AG04449 (cell line): ENCODE measurements at places on chromosomes 5 and 9.
A peak's percentile ranks its signal among the peaks of the same experiment; 100 is the strongest.

- DNase-seq, result no peak
Measured at GRCh38 chr5:107459605-107460004, 211.1 kb downstream of the EFNA5 start.

- DNase-seq, result no peak
Measured at GRCh38 chr9:110355911-110356310, 18.2 kb upstream of the TXNDC8 start.

DNA sequence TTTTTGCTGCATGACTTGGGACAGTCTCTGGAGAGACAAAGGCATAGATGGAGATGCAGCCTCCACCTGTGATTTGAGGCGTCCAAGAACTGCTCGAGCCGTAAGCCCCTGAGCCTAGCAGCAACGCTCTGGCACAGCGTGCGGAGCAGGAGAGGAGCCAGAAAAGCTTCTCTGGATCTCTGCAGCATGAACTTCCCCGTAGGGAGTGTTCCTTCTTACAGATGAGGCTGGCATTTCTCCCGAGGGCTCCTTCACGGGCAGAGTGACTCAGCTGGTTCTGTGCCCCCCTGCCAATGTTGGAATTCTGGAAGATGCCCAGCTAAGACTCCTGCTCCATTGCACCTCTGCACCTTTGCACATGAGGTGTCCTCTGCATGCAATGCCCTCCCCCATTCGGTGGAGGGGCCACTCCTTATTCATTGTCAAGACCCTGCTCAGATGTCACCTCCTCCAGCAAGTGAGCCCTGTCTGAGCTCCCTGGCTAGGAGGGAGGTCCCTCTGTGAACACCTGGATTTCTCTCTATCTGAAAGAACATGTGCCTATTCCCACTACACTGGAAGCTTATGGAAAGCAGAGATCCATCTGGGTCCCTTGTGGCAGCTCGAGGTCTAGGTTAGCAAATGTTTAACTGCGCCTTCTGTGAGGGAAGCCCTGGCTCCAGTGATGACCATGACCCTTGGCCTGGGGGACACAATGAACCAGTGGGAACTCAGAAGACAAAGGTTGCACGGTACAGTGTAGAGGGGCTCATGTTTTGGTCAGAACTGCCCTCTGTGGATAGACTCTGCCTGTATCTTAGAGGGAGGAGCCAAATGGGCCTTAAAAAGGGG, 39.6 kb downstream of the SH3PXD2B start:
- DNase-seq, result no peak

- DNase-seq, result no peak
Measured at GRCh38 chr5:101686536-101687157, 609.4 kb downstream of the SLCO4C1 start.

DNA sequence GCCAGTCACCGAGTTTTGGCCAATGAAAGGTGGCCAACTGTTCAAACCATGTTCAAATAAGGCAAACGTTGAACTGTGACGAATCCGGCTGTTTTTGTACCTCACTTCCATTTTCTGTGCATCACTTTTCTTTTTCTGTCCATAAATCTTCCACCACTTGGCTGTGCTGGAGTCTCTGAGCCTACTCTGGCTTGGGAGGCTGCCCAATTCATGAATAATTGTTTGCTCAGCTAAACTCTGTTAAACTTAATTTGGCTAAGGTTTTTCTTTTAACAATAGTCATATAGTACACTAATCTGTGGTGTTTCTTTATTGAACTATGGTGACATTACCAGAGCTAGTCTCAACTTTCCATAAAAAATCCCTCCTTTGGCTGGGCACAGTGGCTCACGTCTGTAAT, 11.3 kb downstream of the NIM1K start:
- DNase-seq, result no peak

DNA sequence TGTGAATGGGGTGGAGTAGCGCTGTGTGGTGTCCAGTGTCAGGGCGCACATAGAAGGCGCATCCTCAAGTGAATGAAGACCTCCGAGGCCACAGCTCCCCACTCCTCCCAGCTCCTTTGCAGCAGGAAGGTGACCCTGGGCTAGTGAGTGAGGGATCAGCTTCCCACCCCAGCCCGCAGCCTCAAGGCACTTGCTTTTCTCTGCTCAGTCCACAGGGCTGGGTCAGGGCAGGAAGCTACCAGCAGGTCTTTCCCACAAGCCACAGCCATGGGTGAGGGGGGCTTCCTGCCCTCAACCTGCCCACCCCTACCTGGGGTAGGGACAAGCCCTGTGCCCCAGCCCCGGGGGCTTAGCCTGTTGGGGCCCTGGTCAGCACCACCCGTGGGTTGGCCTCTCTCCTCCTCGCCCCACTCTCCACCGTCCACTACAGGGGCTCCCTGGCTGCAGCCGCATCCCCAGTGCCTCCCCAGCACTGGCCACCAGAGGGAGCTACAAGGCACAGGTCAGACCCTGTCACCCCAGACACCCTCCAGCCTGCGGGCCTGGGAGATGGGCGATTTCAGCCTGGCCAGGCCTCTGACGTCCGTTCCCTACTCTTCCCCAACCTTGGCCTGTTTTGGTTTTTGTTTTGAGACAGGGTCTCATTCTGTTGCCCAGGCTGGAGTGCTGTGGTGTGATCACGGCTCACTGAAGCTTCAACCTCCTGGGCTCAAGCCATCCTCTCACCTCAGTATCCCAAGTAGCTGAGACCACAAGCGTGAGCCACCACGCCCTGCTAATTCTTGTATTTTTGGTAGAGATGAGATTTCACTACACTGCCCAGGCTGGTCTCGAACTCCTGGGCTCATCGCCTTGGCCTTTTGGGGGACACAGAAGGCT, 1.3 kb upstream of the ABCA2 start:
- no peak for DNase-seq

GRCh38 chr9:135077497-135078200, 9.8 kb upstream of the OLFM1 start:
- DNase-seq, result no peak

GRCh38 chr5:65651144-65651543, 26.3 kb downstream of the SHLD3 start:
- DNase-seq, result no peak

- DNase-seq, result no peak
Measured at GRCh38 chr5:133292300-133292699, 240.5 kb downstream of the HSPA4 start.

DNA sequence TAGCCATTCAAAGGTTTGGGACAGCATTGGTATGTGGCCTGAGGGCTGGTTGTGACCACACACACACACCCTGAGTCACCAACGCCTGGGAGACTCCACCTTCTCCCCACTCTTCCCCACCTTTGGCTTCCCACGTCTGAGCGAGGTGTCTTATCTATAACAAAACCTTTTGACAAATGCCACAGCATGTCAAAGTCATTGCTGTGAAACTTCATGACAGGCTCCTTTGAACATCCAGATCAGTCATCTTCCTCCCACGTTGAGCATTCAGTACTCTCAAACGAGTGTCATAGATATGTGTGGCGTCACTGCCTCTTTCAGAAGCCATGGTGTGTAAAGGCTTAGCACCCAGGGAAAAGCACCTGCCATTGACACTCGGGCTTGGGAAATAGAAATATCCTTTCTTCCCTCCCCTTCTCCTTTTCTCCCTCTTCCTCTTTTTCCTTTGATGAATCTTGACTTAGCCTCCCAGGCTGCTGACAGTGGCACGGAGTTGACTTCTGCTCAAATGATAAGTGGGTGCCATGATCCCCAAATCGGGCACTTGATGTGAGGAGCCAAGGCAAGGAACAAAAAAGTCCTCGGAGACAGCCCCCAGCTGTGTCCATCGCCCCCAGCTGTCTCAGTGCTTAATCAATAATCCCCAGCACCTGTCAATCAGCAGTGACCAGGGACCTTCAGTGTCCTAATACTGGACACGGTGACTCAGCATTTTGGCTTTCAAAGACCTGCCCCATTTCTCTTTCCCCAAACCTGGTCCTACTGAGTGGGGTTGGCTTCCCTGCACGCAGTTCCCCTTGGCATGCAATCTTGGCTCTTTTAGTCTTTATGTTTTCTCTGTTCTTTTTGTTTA, 114.8 kb downstream of the FGF18 start:
- no peak for DNase-seq

- DNase-seq, result no peak
Measured at GRCh38 chr9:5305741-5306140, 1.2 kb upstream of the RLN2 start.

DNA sequence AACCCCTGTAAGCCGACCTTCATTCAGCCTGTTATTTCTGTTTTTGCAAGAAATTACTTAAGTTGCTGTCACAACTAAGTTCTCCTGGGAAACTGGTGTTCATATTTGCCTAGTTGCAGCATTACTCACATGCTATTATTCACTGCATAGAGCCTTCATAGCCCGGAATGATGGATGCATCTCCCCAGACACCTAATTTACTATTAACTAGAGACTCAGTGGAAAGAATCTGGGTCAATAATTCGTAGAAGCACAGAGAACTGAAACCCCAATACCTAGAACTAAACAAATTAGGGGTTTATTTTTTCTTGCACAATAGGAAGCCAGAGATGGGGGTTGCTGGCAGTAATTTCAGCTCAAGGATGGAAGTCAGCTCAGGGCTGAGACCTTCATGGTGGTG, 45.7 kb upstream of the FAM170A start:
- DNase-seq, result peak; percentile 4

GRCh38 chr9:88996921-88997235, 5.6 kb downstream of the S1PR3 start:
- no peak for DNase-seq

GRCh38 chr5:56964173-56964572, 12.2 kb upstream of the MIER3 start:
- no peak for DNase-seq

- DNase-seq, result no peak
Measured at GRCh38 chr5:120599576-120599975, 135.5 kb downstream of the PRR16 start.

- peak; percentile 97 for DNase-seq
Measured at GRCh38 chr5:73312146-73312871, 136.3 kb downstream of the FOXD1 start.

DNA sequence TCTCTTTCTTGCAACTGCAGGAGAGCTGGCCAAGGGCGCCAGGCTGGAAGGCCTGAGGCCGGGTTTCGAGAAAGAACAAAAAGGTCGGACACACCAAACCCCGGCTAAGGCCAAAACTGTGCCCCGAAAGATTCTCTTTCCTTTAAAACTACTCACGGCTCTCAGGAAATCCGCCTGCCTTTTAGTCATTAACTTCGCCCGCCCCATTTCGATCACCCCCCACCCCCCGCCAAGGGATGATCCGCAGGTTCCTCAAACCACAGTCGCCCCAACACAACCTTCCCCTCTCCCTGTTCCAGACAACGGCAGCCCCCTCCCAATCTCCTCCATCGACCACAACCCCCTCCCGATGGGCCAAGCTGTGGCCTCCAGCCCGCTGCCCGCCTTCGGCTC, 536 bp downstream of the FEM1C start:
- DNase-seq, result no peak

- no peak for DNase-seq
Measured at GRCh38 chr5:58855851-58856739, 273.2 kb downstream of the RAB3C start.

DNA sequence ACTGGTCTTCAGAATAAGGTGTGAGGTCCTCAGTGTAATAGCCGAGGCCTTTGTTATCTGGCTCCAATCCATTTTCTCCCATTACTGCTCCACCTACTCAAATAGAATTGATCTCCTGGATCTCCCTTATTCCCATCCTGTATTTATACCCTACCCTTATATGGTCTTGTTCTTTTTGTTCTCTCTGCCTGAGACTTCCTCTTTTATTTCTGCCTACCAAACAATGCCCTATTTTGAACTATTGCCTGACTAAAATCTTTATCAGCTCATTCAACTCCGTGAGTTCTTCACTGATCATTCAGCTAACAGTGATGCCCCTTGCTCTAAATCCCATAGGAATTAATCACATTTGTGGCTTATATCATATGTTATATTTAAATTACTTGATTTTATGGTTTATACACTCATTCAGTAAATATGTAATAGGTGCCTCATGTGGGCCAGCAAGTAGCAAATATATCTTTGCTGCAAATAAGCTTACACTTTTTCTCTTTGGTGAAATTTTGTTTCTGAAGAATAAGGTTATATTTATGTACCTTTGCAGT, 417.5 kb upstream of the MEF2C start:
- DNase-seq, result no peak

- DNase-seq, result no peak
Measured at GRCh38 chr9:136103651-136104487, 8.8 kb upstream of the NACC2 start.

DNA sequence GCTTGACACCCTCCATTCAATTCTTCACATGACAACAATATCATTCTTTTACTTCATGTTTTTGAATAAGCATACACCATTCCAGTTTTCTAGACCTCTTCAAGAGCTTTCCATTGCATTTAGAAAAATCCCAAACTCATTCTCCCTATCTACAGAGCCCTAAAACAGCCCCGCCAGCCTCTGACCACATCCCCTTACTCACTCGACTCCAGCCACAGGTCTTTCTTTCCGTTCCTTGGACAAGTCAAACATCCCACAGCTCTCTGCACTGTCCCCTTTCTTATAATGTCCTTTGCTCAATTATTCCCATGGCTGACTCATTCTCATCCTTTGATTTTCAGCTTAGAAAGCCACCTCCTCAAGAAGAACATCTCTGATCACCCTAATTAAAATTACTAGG, 38.2 kb downstream of the TTC39B start:
- DNase-seq, result no peak

GRCh38 chr5:149062371-149063016, 368 bp downstream of the SH3TC2 start:
- DNase-seq, result peak; percentile 37

GRCh38 chr9:6219981-6220380, 4.4 kb downstream of the IL33 start:
- no peak for DNase-seq

GRCh38 chr5:97838214-97838613, 655.2 kb upstream of the RIOK2 start:
- peak; percentile 74 for DNase-seq

DNA sequence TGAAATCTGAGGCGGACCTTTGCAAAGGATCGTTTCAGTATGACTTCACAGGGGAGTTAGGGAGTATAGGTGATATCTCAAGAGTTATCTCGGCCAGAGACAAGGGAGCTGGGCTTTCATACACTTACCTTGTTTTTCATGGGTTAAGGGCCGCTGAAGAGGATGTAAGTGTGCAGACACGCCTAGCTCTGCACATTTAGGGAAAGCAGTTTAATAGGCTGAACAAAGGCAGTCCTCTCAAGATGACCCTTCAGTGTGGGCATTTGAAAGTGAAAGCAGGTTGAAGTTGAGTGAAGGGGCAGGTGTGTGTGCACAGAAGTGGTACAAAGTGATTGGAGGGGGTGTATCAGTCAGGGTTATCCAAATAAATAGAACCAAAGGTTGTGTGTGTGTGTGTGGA, 33.1 kb upstream of the PRXL2C start:
- no peak for DNase-seq

DNA sequence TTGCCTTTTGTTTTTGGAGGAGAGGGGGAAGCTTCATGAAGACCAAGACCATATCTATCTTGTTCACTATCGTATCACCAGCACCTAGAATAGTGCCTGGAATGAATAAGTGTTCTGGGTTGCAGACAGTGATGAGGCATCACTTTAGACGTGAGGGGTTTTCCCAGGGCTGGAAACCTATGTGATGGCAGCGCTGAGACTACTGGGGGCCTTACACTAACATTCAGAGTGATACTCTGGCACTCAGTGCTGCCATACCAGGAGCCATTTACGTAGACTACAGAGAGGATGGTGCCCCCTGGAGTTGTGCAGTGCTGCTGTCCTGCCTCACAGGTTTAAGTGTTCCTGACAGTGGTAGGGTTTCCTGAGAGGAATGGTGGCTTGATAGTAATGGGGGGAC, 6.9 kb downstream of the CCL19 start:
- DNase-seq, result no peak

GRCh38 chr5:123809594-123810221, 297.7 kb downstream of the CSNK1G3 start:
- DNase-seq, result no peak
